ENCODE measurements at places on chromosomes 11 and 22. TPM values are rescaled to one million over a fixed set of nuclear protein-coding genes. Genes with fewer than 3 reads are reported as not detected.

DNA sequence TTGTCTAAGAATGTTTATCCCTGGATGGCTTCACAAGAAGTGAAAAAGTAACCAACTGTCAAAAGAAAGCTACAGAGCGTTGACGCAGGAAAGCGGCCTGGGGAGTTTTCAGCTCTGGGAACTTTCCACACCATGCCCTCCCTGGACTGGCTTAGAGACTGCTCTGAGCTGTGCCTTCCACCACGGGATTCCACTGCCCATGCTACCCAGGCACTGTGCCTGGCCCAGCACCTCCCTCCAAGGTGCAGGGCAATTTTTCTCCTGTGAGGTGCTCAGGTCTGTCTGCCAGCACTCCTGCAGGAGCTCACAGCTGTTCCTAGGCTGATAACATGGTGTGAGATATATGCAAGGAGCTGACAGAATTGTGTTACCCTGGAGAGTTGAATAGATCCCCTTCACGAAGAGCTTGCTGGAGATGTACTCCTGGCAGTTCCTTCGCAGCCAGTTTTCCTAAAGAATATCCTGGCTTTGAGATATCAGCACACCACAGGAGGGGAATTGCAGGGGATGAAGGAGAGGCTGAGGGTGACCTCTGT is 258.3 kb upstream of the B3GAT1 start:
- DNase-seq: no peak

DNA sequence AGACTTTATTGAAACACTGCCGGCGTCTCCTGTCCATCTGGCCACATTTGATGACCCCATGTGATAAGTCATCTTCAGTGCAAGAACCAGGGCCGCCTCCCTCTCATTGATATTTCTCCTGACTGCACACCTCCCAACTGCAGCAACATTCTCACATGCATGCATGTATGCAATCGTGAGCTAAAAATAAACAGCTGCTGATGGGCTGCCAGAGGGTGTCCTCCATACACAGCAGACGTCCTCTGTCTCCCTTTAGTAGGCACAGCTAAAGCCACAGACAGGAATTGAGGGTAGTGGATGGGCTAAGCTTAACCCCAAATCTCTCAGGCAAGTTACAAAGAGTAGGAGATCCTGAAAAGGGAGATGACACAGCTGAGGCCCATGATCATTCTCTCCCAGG is 106.7 kb upstream of the HSD17B12 start:
- DNase-seq: no peak

DNA sequence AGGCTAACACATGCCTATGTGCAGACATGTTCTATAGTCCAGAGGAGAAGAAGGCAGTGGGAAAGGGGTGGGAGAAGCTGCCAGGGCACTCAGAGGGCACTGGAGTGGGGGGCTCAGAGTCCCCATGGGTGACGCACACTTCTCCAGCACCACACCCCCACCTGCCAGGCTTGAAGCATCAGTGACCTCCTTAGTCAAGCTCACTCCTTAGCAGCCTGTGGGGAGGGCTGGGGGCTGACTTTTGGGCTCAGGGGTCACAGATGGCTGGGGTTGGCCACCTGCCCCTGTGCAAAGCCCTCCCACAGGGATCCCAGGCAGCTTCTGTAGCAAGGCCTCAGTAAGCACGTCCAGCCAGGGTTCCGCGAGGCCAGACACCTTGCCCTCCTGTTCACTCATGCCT is 18.8 kb downstream of the TRIM29 start:
- DNase-seq: no peak

DNA sequence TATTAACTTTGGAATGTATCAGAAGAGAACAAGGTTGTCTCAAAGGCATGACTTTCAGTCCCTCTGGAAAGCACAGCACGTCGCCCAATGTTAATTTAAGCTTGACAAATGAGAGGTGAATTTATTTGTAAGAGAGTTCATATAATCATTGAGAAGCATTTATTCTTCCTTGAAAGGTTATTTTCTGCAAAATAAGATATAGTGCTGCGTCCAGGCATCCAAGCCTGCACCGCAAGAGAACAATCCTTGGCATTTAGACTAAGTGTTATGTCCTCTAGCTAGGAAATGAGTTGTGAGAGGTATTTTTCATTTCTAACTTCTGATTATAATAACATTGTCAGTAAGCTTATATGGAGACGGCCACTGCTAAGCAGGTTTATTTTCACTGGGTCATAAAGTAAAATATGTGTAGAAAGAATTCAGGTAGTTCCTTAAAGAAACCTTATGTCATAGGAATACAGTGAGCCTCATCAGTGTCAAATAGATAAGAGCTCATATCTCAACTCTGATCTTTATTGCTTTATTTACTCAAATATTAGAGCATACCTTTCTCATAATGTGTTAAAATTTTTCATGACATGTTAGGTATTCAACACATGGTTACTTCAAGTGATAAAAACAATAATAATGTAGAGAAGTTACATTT is 182.0 kb downstream of the LUZP2 start:
- no peak for DNase-seq

GRCh38 chr11:8369592-8370205 is 106.0 kb upstream of the LMO1 start:
- DNase-seq: no peak

The MUC5AC gene
- under 0.01 TPM for total RNA-seq

The GLYATL2 gene
- not detected for total RNA-seq

The LRRC32 gene
- 0.27 TPM for total RNA-seq

The MRPL48 gene
- total RNA-seq: 10.0 TPM

The LSP1 gene
- total RNA-seq: 79.4 TPM

The FXYD2 gene
- total RNA-seq: 0.54 TPM

The ANGPTL5 gene
- total RNA-seq: not detected

Data from hematopoietic multipotent progenitor cell (in vitro differentiated cells).